ENCODE measurements at places on chromosomes 11 and 22.

GRCh38 chr11:41788177-41788576 lies 328.7 kb upstream of the LRRC4C start:
- DNase-seq: no peak

- DNase-seq: no peak
Measured at GRCh38 chr22:36104988-36105387, 55.6 kb downstream of the APOL3 start.

GRCh38 chr11:1531449-1532013 lies 40.5 kb downstream of the DUSP8 start:
- DNase-seq: no peak

- no peak for DNase-seq
Measured at GRCh38 chr11:15293975-15294620, 179.4 kb downstream of the INSC start.

DNA sequence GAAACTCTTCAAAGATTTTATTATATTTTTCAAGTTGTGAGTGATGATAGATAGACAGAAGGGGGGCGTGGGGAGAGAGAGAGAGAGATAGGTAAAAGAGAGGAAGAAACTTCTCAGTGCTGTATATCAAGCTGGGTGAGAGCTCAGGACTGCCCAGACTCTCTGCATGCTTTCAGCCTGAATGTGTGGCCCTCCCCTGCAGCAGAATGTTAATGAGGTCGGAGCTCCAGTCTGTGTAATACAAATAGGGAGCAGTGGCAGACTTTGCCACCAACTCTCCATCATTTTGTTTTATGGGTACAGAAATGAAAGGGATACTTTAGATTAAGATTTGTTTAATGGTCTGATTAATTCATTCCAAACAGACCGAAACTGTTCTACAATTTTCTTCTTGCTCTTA lies 752.8 kb downstream of the OPCML start:
- no peak for DNase-seq

- peak; percentile 55 for DNase-seq
Measured at GRCh38 chr22:40348025-40348658, 1.8 kb downstream of the ADSL start.
